ENCODE measurements at places on chromosomes 1 and 21.

GRCh38 chr1:8031176-8031785 is 5.2 kb upstream of the ERRFI1 start:
- no peak for DNase-seq

GRCh38 chr1:43957407-43958040 is 10.8 kb downstream of the IPO13 start:
- no peak for DNase-seq

GRCh38 chr21:27535188-27535587 is 568.3 kb upstream of the ADAMTS5 start:
- no peak for DNase-seq

- no peak for DNase-seq
Observed at GRCh38 chr1:197771386-197771785, 3.9 kb downstream of the DENND1B start.

- DNase-seq, result no peak
Observed at GRCh38 chr1:90220941-90221693, 226.2 kb downstream of the ZNF326 start.

DNA sequence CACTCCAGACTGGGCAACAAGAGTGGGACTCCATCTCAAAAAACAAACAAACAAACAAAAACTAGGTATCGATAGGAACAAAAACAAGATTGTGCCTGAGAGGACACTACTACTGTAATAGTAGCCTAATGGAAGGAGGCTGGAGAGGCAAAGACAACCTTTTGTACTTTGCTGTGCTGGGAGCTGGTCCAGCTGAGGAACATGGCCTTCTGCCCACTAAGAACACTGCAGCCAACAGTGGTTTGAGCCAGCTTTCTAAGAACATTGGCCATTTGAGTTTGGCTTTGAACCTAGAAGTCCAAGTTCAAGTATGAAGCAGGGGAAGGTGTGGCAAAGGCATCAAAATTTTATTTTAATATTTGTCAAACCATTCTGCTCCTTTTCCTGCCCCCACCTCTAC is 22.7 kb upstream of the RGS8 start:
- DNase-seq, result no peak

Measured in activated CD4-positive, CD25-positive, alpha-beta regulatory T cell (primary cell).